Neural progenitor cell (in vitro differentiated cells): ENCODE measurements at places on chromosomes 3 and 15. TPM values are rescaled to one million over a fixed set of nuclear protein-coding genes. Genes with fewer than 3 reads are reported as not detected.

DNA sequence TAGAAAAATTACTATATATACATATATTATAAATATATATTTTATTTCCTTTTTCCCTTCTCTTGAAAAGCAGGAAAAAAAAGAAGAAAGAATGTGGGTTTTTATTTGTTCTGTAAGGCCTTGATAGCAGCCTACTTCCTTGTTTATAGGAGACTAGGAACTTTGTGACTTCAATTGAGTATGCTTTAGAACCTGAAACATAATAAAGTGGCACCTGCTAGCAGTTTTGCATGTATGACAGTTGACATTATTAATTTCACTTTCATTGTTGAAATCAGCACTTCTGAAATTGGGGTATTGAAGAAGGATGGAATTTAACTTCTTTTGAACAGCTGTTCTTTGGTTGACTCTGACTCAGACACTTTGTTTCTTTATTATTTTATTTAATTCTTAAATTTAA, 56.9 kb downstream of the GLCE start:
- DNase-seq: no peak

DNA sequence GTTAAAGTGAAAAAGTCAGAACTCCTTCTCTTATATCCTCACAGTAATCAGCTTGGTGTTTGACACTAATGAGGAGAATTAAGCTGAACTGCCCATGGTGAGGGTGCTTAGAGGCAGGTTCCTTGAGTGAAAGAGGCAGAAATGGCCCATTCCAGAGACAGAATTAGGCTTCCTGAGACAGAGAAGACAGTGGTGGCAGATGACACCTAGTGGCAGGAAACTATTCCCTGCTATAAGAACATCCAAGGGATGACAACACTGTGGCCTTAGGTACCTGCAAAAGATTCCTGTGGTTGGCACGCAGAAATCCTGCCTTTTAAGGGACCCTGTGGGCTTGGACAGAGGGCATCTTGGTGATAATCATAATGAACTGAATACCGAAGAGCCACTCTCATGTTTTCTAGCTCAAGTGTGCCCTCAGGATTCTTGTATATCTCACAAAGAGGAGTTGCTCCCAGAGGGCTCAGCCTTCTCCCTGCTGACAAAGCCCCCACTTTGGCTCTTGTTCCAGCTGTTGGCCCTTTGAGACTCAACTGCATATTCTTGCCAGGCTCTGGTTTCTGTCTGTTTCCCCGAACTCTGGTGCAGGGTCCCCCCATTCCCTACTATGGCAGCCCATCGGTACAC, 56.0 kb downstream of the KBTBD12 start:
- DNase-seq: peak; percentile 70

GRCh38 chr3:178623666-178624255, 87.5 kb downstream of the KCNMB2 start:
- no peak for DNase-seq

ERC2 gene
- total RNA-seq: 20.6 and 24.8 TPM in 2 replicates

DNA sequence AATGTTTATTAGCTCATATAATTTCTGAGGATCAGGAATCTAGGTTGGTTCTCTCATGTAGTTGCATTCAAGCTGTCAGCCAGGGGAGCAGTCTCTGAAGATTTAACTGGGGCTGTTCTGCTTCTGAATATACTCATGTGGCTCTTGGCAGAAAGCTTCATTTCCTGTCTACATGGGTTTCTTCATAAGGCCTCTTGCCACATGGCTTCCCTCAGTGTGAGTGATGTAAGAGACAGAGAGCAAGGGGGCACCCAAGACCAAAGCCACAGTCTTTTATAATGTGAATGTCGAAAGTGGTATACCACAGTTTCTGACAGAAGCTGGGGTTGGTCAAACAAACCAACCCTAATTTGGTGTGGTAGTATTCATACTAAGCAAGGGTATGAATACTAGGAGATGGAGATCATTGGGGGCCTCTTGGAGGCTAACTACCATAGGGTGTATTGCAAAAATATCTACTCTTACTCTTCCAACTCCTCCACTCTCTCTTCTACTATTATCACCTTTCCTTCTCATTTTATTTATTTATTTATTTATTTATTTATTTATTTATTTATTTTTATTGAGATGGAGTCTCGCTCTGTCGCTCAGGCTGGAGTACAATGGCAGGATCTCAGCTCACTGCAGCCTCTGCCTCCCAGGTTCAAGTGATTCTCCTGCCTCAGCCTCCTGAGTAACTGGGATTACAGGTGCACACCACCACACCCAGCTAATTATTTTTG, 123.8 kb downstream of the B3GALNT1 start:
- no peak for DNase-seq

DNA sequence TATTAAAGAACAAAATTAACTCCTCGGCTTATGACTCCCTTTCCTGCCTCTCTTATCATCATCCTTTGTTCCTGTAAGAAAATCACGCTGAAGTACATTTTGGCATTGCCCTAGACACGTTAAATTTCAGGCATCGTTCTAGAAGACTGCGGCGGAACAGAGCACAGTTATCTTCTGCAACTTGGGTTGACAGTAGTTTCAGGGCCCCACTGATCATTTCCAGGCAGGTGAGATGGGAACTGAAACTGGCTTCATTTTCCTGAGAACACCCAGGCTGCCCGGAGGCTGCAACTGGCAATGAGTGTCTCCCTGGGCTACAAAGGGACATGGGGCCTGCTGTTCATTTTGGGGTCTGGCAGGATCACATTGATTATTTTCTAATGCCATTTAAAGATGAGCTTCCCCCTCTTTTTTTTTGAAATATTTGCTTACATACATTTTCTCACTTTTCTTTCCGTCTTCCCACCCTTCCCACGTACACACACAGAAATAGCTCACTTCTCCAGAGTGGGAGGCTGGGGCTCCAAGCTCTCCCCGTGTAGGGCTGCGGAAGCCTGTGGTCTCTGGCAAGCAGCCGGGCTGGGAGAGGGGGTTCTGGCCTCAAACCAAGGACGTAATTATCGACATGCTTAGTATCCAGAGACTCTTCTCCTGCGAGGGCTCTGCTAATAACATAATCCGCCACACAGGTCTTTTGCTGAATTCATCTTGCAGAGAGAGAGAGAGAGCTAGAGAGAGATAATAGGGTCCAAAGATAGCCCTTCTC, 267.4 kb downstream of the ABHD5 start:
- DNase-seq: no peak

DNA sequence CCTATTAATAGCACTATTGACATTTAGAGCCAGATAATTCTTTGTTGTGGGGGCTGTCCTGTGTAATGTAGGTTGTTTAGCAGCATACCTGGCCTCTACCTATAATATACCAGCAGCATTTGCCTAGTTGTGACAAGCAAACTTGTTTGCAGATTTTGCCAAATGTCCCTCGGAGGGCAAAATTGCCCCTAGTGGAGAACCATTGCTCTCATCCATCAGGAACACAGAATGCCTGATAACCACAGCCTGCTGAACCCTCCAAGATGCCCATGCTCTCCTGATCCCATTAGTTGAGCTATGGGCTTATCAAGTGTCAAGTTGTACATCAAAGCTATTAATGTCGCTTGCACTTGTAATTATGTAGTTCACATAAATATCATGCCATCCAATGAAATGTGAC, 15.0 kb upstream of the KBTBD8 start:
- peak; percentile 12 for DNase-seq

CPNE9 gene
- total RNA-seq: 0.43 TPM in 1 of 2 replicates, not detected in the other

GRCh38 chr15:89899951-89900567, 6.3 kb upstream of the AP3S2 start:
- DNase-seq: no peak

DUOX1 gene
- total RNA-seq: 0.09 and 0.30 TPM in 2 replicates

DAZL gene
- 3.2 and 4.7 TPM in 2 replicates for total RNA-seq

CFAP44 gene
- total RNA-seq: 3.1 and 8.3 TPM in 2 replicates

GRCh38 chr3:77524463-77524862, 484.6 kb downstream of the ROBO2 start:
- peak; percentile 28 for DNase-seq

SPINK8 gene
- not detected in 2 replicates for total RNA-seq

DNA sequence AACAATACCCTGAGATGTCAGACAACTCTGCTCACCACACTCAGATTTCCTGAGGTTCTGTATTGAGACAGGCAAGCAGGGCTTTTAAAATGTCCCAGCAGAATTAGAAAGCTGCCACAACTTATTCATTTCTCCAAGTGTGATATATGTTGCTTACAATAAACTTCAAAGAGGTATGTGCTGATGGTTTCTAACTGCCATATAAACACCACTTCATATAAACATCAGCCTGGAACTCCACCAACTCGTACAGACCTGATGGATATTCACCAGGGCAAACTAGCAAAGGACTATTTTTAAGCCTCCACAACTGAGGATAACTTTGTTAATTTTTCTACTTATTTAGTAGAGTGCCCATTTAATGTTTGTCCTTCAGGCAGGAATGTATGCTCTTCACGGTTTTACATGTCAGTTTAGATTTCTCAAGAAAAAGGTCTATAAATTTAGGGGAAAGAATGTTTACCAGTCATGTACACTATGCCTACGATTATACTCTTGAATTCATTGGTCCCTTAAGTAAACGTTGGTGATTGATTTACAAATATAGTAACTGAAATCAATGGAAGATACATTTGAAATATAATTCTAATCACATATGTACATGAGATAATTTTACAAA, 109.6 kb upstream of the ABI3BP start:
- DNase-seq: no peak

XCR1 gene
- total RNA-seq: not detected in 2 replicates

GRCh38 chr15:85972805-85973540, 106.7 kb upstream of the AGBL1 start:
- no peak for DNase-seq

DNA sequence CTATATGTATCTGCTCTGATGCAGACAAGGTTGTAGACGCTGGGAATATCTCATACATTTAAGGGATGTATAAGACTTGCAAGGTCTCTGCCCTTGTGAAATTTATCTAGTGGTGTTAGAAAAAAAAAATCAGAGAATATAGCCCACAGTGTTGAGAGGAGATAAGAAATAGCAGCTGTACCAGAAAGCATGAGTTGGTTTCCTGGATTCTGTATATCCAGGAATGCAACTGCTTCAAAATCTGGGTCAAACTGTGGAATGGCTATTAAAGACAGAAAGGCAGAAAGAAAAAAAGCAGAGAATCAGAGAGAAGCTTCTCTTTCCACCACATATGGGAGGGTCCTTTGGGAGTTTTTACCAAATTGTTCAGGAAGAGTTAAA, 1.5 kb upstream of the TMEM212 start:
- no peak for DNase-seq

CLRN1 gene
- not detected in 2 replicates for total RNA-seq
